ENCODE measurements at places on chromosomes 16 and 17. TPM values are rescaled to one million over a fixed set of nuclear protein-coding genes. Genes with fewer than 3 reads are reported as not detected.

CCL1 gene
- total RNA-seq: not detected

CNTNAP1 gene
- total RNA-seq: 0.53 TPM

GRCh38 chr17:1958134-1958881 is 66.8 kb downstream of the RTN4RL1 start:
- H3K4me1 ChIP-seq: no peaks in the 10 kb centered on the region
- no peaks in the 10 kb centered on the region for H3K36me3 ChIP-seq
- no peak overlapping the region for H3K4me3 ChIP-seq
- H3K27me3 ChIP-seq: no peaks in the 10 kb centered on the region
- no peak overlapping the region for H3K27ac ChIP-seq

- H3K36me3 ChIP-seq: no peaks in the 10 kb centered on the region
- no peak for DNase-seq
- no peak overlapping the region for H3K4me3 ChIP-seq
- H3K27ac ChIP-seq: no peak overlapping the region
Observed at GRCh38 chr16:86395477-86395876, 114.8 kb upstream of the FOXF1 start.

Measured in activated T-cell treated with anti-CD3 and anti-CD28 coated beads, Interleukin-2, amount 50 U/mL, for 72 hours (primary cell).